IMR-90 (cell line): ENCODE measurements at places on chromosomes 6 and 20. TPM values are rescaled to one million over a fixed set of nuclear protein-coding genes. Genes with fewer than 3 reads are reported as not detected.
A peak's percentile ranks its signal among the peaks of the same experiment; 100 is the strongest.

CALHM4 gene
- total RNA-seq: not detected in 2 replicates

ARFGEF2 gene
- 39.1 and 40.5 TPM in 2 replicates for total RNA-seq

FOXQ1 gene
- total RNA-seq: not detected in 2 replicates

KHDC1L gene
- total RNA-seq: 0.18 TPM in 1 of 2 replicates, not detected in the other

TUBB2A gene
- 164 and 182 TPM in 2 replicates for total RNA-seq

HCRTR2 gene
- under 0.01 TPM in 1 of 2 replicates, not detected in the other for total RNA-seq

PEX3 gene
- total RNA-seq: 13.3 and 16.4 TPM in 2 replicates

ARFGEF3 gene
- total RNA-seq: under 0.01 TPM in 2 replicates

ZNF334 gene
- total RNA-seq: 1.1 and 1.4 TPM in 2 replicates

RAET1L gene
- total RNA-seq: not detected in 2 replicates

GPLD1 gene
- 0.18 and 0.28 TPM in 2 replicates for total RNA-seq

SLC26A8 gene
- total RNA-seq: not detected in 2 replicates

- H3K36me3 ChIP-seq: no peaks in the 10 kb centered on the region
- no peak overlapping the region for H3K4me3 ChIP-seq
- no peak for DNase-seq
- H3K27ac ChIP-seq: no peak overlapping the region
- H3K27me3 ChIP-seq: no peaks in the 10 kb centered on the region
These were observed 255.1 kb downstream of the RNGTT start for GRCh38 chr6:88708197-88708744.

- no peaks in the 10 kb centered on the region for H3K27me3 ChIP-seq
- no peak overlapping the region for H3K4me3 ChIP-seq
- peaks cover 7% of the 10 kb centered on the region for H3K4me1 ChIP-seq
- H3K27ac ChIP-seq: no peak overlapping the region
- DNase-seq: no peak
- no peaks in the 10 kb centered on the region for H3K36me3 ChIP-seq
These were observed 14.3 kb upstream of the TRPC4AP start for GRCh38 chr20:35106827-35107380.

DNA sequence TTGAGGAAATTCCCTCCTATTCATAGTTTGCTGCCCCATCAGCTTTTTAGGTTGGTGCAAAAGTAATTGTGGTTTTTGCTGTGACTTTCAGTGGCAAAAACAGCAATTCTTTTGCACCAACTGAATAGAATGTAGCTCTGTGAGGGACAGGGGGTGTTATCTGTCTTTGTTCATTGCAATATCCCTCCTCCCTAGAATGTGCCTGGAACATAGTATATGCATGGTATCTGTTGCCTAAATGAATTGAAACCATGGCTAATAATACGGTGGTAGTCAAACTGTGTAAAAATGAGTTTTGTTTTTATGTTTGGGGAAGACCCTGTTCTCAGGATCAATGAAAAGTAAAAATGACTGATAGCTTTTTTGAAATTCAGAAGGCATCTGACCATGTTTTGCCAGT, 45.1 kb downstream of the SCAND1 start:
- H3K4me3 ChIP-seq: no peak overlapping the region
- no peaks in the 10 kb centered on the region for H3K4me1 ChIP-seq
- no peak overlapping the region for H3K27ac ChIP-seq
- no peak for DNase-seq
- no peaks in the 10 kb centered on the region for H3K27me3 ChIP-seq

GRCh38 chr6:3527651-3527977, 70.8 kb upstream of the SLC22A23 start:
- DNase-seq: peak; percentile 5
- peaks cover 12% of the 10 kb centered on the region for H3K27me3 ChIP-seq
- no peak overlapping the region for H3K4me3 ChIP-seq
- H3K36me3 ChIP-seq: no peaks in the 10 kb centered on the region
- no peak overlapping the region for H3K27ac ChIP-seq
- H3K4me1 ChIP-seq: peaks cover 6% of the 10 kb centered on the region

DNA sequence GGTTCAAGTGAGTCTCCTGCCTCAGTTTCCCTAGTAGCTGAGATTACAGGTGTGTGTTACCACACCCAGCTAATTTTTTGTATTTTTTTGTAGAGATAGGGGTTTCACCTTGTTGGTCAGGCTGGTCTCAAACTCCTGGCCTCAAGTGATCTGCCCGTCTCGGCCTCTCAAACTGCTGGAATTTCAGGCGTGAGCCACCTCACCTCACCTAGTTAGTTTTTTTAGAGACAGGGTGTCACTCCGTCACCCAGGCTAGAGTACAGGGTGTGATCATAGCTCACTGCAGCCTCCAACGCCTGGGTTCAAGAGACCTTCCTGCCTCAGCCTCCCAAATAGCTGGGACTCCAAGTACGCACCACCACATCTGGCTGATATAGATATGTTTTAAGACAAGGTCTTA, 22.9 kb downstream of the SYTL3 start:
- DNase-seq: no peak
- H3K4me3 ChIP-seq: no peak overlapping the region
- H3K27me3 ChIP-seq: no peaks in the 10 kb centered on the region
- no peaks in the 10 kb centered on the region for H3K4me1 ChIP-seq
- no peak overlapping the region for H3K27ac ChIP-seq
- no peaks in the 10 kb centered on the region for H3K36me3 ChIP-seq

DNA sequence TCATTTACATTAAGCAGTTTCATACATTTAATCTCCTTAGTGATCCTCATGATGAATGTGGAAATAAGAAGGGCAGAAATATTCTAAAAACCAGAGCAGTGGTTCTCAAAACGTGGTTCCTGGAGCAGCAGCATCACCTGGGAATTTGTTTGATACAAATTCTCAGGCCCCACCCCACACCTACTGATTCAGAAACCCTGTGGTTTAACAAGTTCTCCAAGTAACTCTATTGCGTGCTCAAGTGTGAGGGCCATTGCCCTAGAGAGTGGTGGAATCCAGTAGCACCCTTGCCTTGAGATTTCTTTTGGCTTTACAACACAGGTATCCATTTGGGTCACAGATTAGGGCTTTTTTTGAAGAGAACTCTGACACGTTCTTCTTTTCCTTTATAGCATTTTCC, 354.6 kb upstream of the FLRT3 start:
- no peak overlapping the region for H3K27ac ChIP-seq
- DNase-seq: no peak
- no peaks in the 10 kb centered on the region for H3K27me3 ChIP-seq
- no peaks in the 10 kb centered on the region for H3K36me3 ChIP-seq
- no peaks in the 10 kb centered on the region for H3K4me1 ChIP-seq
- no peak overlapping the region for H3K4me3 ChIP-seq

- H3K4me1 ChIP-seq: no peaks in the 10 kb centered on the region
- no peak overlapping the region for H3K27ac ChIP-seq
- H3K27me3 ChIP-seq: no peaks in the 10 kb centered on the region
- H3K4me3 ChIP-seq: no peak overlapping the region
- DNase-seq: peak; percentile 78
These were observed 163.9 kb downstream of the IBTK start for GRCh38 chr6:82083646-82084045.

GRCh38 chr6:170284126-170284773, 6.6 kb downstream of the DLL1 start:
- H3K4me3 ChIP-seq: no peak overlapping the region
- peaks cover 1% of the 10 kb centered on the region; the same call in 1 of the 2 replicates for H3K4me1 ChIP-seq
- H3K27ac ChIP-seq: no peak overlapping the region
- DNase-seq: no peak

- H3K27me3 ChIP-seq: no peaks in the 10 kb centered on the region
- no peak for DNase-seq
- no peaks in the 10 kb centered on the region for H3K36me3 ChIP-seq
- H3K4me1 ChIP-seq: peaks cover 7% of the 10 kb centered on the region
- no peak overlapping the region for H3K4me3 ChIP-seq
- no peak overlapping the region for H3K27ac ChIP-seq
These were observed 156.9 kb downstream of the GRIK2 start for GRCh38 chr6:101550451-101550850.

GRCh38 chr20:46709055-46709458, 392 bp upstream of the SLC2A10 start:
- peaks cover 19% of the 10 kb centered on the region for H3K4me1 ChIP-seq
- H3K27ac ChIP-seq: peak overlapping the region; percentile 89
- H3K27me3 ChIP-seq: no peaks in the 10 kb centered on the region
- peaks cover 4% of the 10 kb centered on the region; the same call in 1 of the 2 replicates for H3K36me3 ChIP-seq

DNA sequence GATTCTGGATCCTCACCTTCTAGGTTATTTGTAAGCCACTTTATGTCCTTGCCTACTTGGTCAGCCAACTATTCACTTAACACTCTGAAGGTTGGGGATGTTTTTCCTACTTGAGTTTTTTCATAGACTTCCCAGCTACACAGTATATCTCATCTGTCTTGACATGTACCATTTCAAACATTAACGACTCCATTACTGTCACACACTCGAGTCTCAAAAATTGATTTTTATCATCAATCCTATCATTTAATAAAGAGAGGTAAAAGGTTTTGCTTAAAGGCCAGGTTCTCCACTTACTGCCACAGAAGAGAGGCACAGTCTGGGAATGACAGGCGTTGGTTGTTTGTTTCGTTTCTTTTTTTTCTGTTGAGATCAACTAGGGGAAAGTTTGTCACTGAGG, 38.2 kb upstream of the LAMP5 start:
- DNase-seq: no peak
- no peak overlapping the region for H3K4me3 ChIP-seq
- H3K27ac ChIP-seq: no peak overlapping the region
- H3K4me1 ChIP-seq: no peaks in the 10 kb centered on the region

- H3K4me1 ChIP-seq: peaks cover 2% of the 10 kb centered on the region; the same call in 1 of the 2 replicates
- no peak overlapping the region for H3K27ac ChIP-seq
- H3K36me3 ChIP-seq: peaks cover 18% of the 10 kb centered on the region
- H3K27me3 ChIP-seq: no peaks in the 10 kb centered on the region
These were observed 46.4 kb downstream of the SPATA2 start for GRCh38 chr20:49868964-49869363.

DNA sequence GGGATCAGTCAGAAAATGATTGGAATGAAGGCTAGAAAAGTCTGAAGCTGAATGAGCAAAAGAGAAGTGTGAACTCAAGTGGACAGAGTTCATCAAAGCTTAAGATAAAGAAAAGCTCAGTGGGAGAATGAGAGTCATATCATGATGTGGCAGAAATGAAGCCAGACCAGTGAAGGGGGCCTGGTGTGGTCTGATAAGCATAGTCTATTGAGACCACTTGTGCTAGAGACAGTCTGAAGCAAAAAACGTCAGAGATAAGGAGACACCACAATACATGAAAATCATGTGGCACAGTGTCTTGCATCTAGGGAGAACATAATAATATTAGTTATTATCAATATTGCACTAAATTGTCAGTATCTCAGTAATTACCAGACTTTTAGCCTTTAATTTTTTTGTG, 601.5 kb downstream of the UTRN start:
- no peaks in the 10 kb centered on the region for H3K27me3 ChIP-seq
- no peaks in the 10 kb centered on the region for H3K4me1 ChIP-seq
- no peak for DNase-seq
- no peak overlapping the region for H3K4me3 ChIP-seq
- H3K27ac ChIP-seq: no peak overlapping the region
- no peaks in the 10 kb centered on the region for H3K36me3 ChIP-seq

GRCh38 chr6:83369692-83370091, 61.2 kb downstream of the ME1 start:
- peaks cover 2% of the 10 kb centered on the region; the same call in 1 of the 2 replicates for H3K4me1 ChIP-seq
- H3K27ac ChIP-seq: no peak overlapping the region
- H3K36me3 ChIP-seq: no peaks in the 10 kb centered on the region
- H3K27me3 ChIP-seq: no peaks in the 10 kb centered on the region

GRCh38 chr6:163459536-163459935, 45.0 kb downstream of the QKI start:
- H3K36me3 ChIP-seq: peaks cover 1% of the 10 kb centered on the region; the same call in 1 of the 2 replicates
- H3K27me3 ChIP-seq: no peaks in the 10 kb centered on the region
- H3K4me1 ChIP-seq: peaks cover 15% of the 10 kb centered on the region
- DNase-seq: peak; percentile 59
- no peak overlapping the region for H3K27ac ChIP-seq
- no peak overlapping the region for H3K4me3 ChIP-seq

DNA sequence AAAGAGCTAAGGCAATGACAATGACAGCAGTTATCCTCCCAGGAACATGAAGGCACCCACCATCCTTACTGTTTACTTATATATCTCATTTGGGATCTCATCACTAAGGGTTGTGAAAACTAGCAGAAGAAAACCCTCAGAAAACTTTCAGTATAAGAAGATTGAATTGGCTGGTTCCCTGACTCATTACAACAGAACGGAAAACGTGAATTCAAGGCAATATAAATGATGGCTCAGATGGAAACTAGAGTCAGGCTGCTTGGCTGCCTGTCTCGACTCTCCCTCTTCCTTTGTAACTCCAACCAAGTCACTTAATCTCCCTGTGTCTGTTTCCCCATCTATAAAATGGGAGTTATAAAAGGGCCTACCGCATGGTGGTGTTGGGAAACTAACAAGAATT, 387.1 kb upstream of the JARID2 start:
- H3K27me3 ChIP-seq: no peaks in the 10 kb centered on the region
- DNase-seq: no peak
- 0 out of 2 replicates have a peak, but pooled peaks cover 2% of the 10 kb centered on the region for H3K4me1 ChIP-seq
- no peak overlapping the region for H3K27ac ChIP-seq

GRCh38 chr6:89597988-89598387, 40.6 kb downstream of the LYRM2 start:
- no peaks in the 10 kb centered on the region for H3K36me3 ChIP-seq
- H3K27ac ChIP-seq: no peak overlapping the region
- no peak overlapping the region for H3K4me3 ChIP-seq
- no peaks in the 10 kb centered on the region for H3K27me3 ChIP-seq
- DNase-seq: no peak
- no peaks in the 10 kb centered on the region for H3K4me1 ChIP-seq

GRCh38 chr6:158207422-158207788, 39.3 kb downstream of the GTF2H5 start:
- no peaks in the 10 kb centered on the region for H3K27me3 ChIP-seq
- no peaks in the 10 kb centered on the region for H3K36me3 ChIP-seq
- DNase-seq: peak; percentile 48
- no peak overlapping the region for H3K4me3 ChIP-seq

GRCh38 chr6:158807515-158808441, 11.4 kb downstream of the EZR start:
- peaks cover 5% of the 10 kb centered on the region for H3K36me3 ChIP-seq
- H3K27ac ChIP-seq: no peak overlapping the region
- no peaks in the 10 kb centered on the region for H3K27me3 ChIP-seq
- peaks cover 5% of the 10 kb centered on the region for H3K4me1 ChIP-seq

DNA sequence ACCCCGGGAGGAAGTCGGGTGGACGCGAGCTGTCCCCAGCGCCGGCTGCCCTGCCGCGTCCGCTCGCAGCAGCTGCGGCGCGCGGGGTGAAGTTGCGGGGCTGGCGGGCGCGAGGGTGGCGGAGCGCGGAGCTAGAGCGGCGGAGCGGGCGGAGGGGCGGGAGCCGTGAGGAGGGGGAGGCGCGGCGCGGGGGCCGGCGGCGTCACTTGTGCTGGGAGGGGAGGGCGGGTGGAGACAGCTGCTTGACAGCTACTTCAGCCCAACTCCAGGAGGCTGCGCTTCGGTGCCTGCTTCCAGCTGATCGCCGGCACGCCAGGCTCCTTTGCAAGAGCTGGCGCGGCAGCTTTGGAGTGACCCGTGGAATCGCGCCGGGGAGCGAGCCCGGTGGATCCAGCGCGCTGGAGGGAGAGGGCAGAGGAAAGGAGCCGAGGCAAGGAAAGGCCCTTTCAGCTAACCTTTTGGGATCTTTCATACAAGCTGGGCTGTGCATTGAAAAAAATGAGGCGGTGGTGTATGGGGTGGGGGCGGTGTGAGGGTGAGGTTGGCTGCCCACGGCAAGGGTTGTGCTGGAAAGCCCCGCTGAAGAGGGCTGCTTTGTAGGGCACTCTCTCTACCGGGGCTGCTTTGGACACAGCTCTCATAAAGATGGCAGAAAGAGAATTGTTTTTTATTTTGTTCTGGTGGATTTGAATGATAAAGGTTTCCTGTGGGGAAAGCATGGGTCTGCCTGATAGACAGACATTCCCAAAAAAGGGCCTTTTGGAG, 24.6 kb downstream of the RIPOR2 start:
- no peaks in the 10 kb centered on the region for H3K36me3 ChIP-seq
- H3K4me1 ChIP-seq: peaks cover 22% of the 10 kb centered on the region
- peak overlapping the region; percentile 75 for H3K4me3 ChIP-seq
- H3K27ac ChIP-seq: peak overlapping the region; percentile 73
- peaks cover 5% of the 10 kb centered on the region for H3K27me3 ChIP-seq
